ENCODE measurements at places on chromosomes 6 and 20. TPM values are rescaled to one million over a fixed set of nuclear protein-coding genes. Genes with fewer than 3 reads are reported as not detected.

The TMEM244 gene
- not detected for total RNA-seq

DNA sequence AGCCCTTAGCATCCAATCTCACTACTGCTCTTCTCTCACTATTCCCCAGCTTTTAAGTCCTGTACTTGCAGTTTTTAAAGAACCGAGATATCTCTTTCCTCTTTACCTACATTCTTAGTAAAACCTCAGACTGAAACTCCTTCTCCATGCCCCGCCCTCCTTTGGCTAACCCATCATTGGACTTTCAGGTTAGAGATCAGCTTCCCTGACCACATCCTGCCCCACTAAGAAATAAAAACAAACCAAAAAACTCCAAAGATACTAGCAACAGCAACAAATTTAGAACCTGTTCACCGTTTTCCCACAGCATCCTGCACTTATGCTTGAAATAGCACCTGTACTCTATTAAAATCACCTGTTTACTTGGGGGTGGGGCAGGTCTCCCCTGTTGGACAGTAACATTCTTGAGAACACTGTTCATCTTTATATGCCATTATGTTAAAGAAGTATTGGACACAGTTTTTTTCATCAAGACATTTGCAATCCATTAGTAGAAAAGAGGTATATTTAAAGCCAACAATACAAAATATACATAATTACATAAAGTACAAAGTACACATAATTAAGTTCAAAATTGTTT lies 16.3 kb upstream of the SMAP1 start:
- no peak for DNase-seq

GRCh38 chr6:31734821-31735406 lies 1.4 kb downstream of the CLIC1 start:
- peak; percentile 60 for DNase-seq

The PRSS35 gene
- total RNA-seq = 0.48 TPM

DNA sequence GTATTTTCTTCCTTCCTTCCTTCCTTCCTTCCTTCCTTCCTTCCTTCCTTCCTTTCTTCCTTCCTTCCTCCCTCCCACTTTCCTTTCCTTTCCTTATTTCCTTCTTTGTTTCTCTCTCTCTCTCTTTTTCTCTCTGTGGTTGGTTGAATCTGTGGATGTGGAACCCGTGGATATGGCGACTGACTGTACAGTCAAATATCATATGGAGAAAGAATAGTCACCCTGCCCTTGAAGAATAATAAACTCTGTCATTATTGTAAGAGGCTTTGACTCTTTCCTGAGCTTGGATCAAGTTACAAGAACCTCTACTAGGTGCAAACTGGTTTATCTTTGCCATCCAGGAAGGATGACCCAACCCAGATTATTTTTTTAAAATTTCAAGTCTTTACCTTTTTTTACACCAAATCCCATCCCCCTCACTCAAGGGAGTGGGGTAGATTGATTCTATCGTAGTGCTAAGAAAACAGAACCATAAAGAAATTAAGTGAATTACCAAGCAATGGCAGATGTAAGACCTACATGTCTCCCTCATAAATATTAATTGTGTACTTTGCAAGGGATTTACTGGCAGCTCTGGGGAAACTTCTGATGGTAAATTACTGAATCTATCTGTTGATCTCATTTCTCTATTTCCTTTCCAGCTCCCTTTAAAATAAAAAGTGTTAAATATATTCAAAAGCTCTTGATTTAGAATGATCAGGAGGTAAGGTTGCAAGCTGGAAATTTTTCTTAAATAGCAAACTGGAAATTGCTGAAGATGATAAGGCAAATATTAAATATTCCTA lies 667.5 kb downstream of the UTRN start:
- DNase-seq = no peak

The CDSN gene
- total RNA-seq = not detected

The CALHM4 gene
- total RNA-seq = 0.31 TPM

DNA sequence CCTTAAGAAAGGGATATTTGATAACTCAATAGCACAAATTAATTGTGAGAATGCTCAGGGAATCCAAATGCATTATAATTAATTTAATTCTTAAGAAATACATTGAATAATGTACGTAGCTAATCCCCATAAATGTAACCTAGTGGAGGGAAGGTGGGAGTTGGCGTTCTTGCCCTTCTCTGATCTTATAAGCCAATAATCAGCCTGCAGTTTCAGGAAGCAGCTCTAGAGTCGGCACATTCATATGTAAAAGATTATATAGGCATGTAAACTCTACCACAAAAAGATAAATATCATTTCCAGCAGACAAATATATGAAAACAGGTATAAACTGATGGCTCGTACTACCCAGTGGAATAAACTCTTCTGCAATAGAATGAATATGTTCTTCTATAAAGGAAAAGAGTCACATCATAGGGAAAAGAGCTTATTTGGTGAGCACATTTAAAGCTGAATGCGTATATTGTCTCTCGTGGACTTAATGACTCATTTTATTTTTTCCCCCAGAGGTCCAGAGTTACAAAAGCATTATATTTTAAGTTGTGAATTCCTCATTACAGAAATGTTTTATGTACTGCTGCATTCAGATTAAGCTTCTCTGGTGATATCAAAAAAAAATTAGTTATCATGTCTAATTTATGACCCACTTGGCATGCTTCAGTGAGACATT lies 112.2 kb downstream of the TFAP2A start:
- DNase-seq = no peak

DNA sequence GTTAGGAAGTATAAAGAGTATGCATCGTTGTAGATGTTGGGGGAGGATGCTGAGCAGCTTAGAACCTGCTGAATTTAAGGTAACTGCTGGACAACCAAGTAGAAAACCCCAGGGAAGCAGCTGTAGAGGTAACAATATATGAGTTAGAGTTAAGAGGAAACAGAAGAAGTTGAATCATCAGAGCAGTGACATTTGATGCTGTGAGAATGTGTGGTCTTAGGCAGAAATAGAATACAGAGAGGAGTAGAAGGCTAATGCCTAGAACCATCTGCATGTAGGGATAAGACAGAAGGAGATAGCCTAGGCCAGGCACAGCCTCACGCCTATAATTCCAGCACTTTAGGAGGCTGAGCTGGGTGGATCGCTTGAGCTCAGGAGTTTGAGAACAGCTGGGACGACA lies 22.6 kb upstream of the DYNLRB1 start:
- no peak for DNase-seq

DNA sequence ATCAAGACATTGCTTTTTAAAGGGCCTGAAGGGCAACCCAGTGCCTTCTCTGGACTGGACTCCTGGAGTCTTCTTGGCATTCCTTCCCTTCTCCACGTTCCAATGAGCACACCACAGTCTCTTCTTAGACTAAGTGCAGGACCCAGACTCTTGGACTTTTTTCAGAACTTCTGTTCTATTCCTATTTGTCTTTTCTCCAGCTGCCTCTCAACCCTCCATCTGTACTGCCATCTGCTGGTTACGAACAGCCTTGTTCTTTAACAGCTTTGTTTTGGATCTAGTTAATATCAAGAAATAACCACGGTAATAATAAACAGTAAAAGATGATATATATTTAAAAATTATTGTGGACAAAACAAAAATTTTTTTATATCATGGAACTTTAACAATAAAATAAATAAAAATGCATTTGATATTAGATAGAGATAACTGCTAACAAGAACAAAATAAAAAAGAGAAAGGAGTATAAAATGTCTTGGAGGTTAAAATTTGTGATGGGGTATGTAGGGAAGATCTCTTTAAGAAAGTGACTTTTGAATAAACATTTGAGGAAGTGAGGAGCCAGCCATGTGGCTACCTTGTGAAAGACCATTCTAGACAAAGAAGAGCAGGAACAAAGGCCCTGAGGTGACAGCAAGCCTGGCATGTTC lies 105.1 kb upstream of the HCRTR2 start:
- DNase-seq = peak; percentile 53

The KIF13A gene
- 66.0 TPM for total RNA-seq

The CD2AP gene
- 17.4 TPM for total RNA-seq

The ASIP gene
- total RNA-seq = not detected

The MUC22 gene
- total RNA-seq = not detected
